ENCODE measurements at places on chromosomes 13 and 19.

GRCh38 chr19:48506138-48506733 lies 5.4 kb downstream of the LMTK3 start:
- no peak for DNase-seq

DNA sequence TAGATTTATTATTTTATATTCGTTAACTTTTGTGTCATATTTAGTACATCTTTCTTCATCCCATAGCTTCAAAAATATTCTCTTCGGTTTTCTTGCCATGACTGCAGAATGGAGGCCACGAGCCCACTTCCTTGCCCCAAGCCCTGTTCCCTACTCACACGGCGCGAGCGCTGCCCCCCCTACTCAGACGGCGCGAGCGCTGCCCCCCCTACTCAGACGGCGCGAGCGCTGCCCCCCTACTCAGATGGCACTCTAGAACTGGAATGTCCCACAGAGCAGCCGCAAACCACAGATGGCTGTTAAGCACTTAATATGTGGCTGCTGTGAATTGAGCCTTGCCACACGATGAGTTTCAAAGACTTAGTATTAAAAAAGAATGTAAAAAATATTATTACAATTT lies 102.2 kb upstream of the PEG3 start:
- DNase-seq: no peak

- no peak for DNase-seq
Measured at GRCh38 chr13:98022210-98022609, 68.7 kb downstream of the IPO5 start.

GRCh38 chr19:55086730-55087541 lies 11.3 kb downstream of the EPS8L1 start:
- peak; percentile 99 for DNase-seq

DNA sequence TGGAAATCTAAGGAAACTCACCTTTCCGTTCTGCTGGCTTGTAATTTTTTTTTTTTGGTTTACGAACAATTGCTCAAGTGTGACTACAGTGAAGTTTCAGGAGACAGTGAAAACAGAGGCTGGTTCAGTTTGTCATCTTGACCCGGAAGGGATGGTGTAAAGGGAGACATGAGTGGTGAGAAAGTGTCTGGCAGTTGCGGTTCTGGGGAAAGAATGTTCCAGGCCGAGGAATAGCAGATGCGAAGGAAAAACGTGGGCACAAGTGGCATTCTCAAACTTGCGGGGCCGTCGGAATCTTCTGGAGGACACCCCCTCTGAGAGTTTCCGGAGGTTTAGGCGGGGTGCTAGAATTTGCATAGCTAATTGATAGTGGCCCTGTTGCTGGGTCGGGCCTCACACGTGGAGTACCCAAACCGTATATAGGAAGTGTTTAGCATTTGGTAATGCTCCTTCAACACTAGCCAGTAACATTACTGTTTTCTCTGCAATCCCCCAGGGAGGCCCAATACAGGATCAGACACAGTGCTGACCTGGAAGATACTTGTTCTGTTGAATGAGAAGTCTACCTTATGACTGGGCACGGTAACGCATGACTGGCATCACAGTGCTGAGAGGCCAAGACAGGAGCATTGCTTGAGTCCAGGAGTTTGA lies 2.8 kb upstream of the TNFSF9 start:
- DNase-seq: no peak

GRCh38 chr19:44723952-44724319 lies 24.6 kb upstream of the BCL3 start:
- peak; percentile 89 for DNase-seq

DNA sequence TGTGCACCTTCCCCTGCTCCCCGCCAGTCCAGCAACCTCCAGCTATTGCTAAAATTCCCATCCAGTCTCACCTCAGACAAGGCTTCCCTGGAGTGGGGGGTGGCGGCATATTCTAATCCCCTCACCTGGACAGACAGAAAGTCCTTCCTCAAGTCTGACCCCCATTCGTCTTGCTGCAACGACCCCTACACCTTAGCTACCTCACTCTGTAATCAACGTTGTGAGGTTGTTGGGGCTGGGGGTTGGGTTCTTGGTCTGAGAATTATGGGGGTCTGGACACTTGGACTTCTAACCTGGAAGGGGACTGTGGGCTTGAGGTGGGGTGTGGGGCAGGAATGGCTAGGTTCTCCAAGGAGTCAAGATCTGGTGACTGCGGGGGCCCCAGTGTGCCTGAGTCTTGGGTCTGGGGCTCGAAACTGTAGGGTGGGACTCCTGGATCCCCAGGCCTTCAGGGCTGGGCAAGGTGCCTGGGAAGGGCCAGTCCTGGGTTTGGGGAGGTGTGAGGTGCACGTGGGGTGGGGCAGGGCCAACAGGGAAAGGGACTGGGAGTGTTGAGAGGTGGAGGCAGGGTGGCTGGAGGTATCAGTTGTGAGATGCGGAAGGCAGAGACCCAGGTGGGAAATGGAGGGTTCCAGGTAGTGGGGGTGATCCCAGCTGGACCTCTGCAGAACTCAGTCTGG lies 1.3 kb downstream of the FOXA3 start:
- DNase-seq: no peak

DNA sequence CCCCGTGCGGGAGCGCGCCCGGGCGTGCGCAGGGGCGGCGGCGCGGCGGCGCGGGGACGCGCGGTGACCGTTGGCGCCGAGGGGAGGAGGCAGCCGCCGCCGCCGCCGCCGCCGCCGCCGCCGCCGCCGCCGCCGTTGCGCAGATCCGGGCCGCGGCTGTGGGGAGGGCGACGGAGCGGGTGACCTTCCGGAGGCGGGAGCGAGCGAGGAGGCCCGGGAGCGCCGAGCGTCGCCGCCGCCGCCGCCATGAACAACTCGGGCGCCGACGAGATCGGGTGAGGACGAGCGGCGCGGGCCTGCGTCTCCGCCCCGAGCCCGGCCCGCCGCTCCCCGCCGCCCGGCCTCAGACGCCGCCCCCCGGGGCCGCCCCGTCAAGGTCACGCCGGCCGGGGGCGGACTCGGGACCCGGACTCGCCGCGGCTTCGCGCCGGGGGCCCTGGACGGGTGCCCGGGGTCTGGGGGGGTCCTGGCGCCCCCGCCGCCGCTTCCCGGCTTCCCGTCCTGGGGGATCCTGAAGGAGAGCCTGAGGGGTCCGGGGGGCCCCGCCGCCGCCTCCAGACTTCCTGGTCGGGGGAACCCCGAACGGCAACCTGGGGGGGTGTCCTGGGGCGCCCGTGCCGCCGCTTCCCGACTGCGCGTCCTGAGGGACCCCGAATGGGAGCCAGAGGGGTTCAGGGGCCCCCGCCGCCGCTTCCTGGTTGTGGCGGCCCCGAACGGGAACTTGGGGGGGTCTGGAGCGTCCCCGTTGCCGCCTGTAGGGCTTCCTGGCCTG lies at the start of gene DAZAP1:
TSS of gene DAZAP1 (plus strand) at position 59 of the 772 bp plus-strand sequence. CDS start at position 247, 188 bp downstream.
- DNase-seq: no peak

- DNase-seq: peak; percentile 39
Measured at GRCh38 chr19:33194886-33195644, 935 bp downstream of the LRP3 start.

- no peak for DNase-seq
Measured at GRCh38 chr19:15259907-15260306, 27.7 kb upstream of the EPHX3 start.

GRCh38 chr13:93603043-93603442 lies 376.4 kb downstream of the GPC6 start:
- no peak for DNase-seq

GRCh38 chr13:83221256-83221655 lies 661.0 kb downstream of the SLITRK1 start:
- DNase-seq: no peak

DNA sequence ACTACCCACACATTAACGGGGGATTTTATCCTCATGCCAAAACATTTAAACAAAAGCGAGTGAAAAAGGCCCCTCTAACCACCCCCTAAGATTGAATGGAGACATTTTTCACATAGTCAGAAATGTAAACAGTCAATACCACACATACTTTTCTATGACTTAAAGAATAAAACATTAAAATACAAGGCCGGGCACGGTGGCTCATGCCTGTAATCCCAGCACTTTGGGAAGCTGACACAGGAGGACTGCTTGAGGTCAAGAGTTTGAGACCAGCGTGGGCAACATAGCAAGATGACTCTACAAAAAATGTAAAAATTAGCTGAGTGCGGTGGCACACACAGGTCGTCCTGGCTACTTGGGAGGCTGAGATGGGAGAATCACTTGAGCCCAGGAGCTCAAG lies 47.3 kb downstream of the MPHOSPH8 start:
- no peak for DNase-seq

DNA sequence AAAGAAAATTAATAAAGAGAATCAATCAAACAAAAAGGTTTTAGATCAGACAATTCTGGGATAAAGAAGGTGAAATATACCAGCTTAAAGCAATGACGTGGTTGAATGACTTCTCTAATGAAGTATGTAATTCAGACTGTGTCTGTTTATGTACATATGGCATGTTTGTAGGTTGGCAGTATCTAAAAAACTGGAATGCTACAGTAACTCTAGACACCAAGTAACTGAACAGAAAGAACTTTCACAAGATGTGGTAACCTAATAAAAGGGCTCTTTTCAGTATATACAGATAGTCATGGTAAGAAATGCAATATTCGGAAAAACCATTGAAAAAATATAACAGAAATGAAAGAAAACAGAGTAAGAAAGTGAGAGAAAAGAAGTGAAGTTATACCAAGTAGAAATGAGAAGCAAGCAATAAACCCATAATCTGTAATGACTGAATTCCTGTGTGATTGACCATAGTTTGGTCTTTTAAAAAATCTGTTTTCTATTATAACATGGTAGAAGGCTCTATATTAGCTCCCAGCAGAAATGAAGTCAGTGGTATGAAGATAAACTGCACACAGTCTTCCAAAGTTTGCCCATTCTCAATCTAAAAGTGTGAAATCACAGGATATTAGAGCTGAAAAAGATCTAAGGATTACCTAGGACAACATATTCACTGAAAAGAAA lies 31.4 kb downstream of the ELF1 start:
- DNase-seq: no peak

DNA sequence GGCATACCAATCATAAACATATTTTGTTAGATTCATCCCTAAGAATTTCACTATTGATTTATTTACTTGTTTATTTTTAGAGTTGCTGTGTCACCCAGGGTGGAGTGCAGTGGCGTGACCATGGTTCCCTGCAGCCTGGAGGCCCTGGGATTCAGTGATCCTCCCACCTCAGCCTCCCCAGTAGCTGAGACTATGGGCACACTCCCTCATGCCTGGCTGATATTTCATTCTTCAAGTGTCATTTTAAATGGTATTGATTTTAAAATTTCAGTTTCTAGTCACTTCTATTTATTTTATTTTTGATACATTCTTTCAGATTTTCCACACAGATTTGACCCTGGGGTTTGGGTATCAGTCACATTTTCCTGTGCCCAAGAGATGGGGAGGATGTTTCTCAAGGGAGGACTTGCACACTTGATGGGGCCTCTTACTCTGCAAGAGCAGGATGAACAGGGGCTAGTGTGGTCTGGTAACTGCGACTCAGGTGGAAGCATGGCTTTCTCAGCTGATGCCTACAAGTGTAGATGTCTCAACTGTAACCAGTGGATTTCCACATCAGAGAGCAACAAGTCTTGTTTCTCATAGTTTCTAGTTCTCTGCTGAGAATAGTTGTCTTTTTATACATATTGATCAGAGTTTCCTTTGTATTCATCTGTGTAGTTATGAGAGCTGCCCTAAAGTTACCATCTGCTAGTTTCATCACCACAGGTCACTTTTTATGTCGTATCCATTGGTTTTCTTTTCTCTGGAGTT lies 40.2 kb downstream of the CCNE1 start:
- no peak for DNase-seq

GRCh38 chr13:42177189-42177588 lies 94.8 kb upstream of the AKAP11 start:
- DNase-seq: no peak

- no peak for DNase-seq
Measured at GRCh38 chr13:87087741-87088140, 583.4 kb upstream of the SLITRK5 start.

- no peak for DNase-seq
Measured at GRCh38 chr19:47723581-47723940, 10.3 kb downstream of the EHD2 start.

DNA sequence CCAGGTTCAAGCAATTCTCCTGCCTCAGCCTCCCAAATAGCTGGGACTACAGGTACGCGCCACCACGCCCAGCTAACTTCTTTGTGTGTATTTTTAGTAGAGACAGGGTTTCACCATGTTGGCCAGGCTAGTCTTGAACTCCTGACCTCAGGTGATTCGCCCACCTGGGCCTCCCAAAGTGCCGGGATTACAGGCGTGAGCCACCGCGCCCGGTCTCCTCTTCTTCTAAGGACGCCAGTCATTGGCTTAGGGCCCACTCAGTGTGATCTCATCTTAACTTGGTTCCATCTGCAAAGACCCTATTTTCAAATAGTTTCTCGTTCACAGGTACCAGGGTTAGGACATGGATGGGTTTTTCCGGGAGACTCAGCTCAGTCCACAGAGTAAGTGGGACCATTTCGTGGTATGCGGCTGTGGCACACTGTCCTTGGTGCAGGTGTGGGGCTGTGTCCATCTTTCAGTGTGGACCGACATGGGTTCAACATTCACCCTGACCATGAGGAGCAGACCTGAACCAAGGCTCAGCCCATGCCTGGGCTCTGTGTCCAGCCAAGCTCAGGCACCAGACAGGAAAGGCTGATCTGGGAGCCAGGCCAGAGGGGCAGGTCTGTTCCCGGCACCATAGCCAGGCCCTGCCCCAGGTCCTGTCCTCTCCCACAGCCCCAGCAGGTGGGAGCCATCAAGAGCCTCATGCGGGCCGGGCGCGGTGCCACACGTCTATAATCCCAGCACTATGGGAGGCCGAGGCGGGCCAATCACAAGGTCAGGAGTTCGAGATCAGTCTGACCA lies 2.8 kb upstream of the MKNK2 start:
- no peak for DNase-seq

DNA sequence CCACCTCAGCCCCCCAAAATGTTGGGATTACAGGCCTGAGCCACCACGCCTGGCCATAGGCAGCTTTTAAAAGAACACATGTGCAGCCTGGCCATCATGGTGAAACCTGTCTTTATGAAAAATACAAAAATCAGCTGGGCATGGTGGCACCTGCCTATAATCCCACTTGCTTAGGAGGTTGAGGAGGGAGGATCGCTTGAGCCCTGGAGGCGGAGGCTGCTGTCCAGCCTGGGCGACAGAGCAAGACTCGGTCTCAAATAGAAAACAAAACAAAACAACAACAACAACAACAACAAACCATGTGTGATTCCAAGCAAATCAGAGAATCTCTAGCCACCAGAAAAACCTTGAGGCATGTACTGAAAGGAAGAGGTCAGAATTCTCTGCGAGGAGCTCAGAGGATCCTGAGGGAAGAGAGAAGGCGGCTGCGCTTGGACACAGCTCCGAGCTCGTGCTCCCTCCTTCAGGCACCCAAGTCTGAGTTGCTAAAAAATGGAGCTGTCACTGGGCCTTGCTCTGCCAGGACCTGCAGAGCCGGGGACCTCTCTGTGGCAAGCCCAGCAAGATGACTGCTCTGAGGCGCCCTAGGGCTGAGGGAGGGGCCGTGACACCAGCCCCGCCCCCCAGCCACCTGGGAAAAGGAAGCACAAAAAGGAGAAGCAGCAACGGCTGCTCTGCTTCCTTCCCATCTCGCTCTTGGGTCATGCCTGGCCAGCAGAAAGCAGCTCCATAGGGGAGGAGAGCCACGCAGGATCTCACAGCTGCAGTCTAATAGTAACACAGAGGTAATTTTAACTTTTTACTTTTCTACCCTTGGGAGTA lies at the start of gene ARL11:
TSS of gene ARL11 (plus strand) at position 677 of the 822 bp plus-strand sequence. CDS start 1,941 bp downstream, outside the sequence.
- DNase-seq: peak; percentile 81
